ENCODE measurements at places on chromosomes 12 and 14.

DNA sequence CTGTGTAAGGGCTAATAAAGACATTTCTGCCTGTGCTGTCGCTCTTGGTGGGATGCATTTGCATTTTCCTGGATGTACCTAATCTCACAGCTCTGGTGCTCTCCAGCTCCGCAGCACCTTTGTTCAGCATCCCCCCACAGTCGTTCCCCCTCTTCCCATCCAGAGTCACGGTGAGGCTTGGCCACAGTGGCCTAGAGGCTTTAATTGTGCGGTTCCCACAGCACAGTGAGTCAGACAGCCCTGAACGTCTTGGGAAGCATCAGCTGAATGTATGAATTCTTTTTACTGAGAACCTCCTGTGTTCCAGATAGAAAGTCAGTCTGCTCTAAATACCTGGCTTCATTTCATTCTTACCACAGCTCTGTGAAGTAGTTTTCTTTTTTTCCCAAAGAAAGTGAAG is 28.7 kb downstream of the MLXIP start:
- no peak for DNase-seq

DNA sequence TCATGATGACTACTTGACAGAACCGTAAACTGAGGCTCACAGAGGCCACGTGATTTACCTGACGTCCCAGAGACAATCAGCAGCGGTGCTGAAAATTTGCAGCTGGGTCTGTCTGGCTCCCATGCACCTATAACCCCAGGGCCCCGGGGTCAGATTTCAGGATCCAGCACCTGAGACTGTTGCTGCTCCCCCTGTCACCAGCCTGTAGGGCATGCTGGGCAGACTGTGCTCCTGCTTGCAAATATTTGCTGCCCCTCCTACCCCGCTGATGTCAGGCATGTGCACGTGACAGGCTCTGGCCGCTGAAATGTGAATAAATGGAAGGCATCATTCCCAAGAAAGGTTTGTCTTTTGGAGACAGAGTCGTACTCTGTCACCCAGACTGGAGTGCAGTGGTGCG is 6.0 kb downstream of the MMAB start:
- DNase-seq = peak; percentile 57

DNA sequence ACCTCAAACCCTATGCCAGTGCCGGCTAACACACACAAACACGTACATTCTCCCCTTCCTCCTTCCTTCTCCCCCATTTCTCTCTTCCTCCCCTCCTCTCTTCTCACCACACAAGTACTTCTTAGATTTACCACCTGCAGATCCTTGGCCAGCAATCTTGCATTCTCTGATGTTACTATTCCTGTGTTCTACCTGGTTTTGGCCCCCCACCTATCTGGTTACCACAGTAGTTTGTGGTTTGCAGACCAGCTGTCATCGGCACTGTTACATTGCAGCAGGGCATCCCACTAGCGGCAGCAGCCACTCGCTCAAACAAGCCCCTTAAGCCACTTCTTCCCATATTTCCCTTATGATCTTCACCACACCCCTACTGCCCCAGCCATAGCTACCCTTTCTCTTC is 3.9 kb downstream of the ABHD4 start:
- DNase-seq = no peak

GRCh38 chr12:95838125-95838524 is 20.6 kb upstream of the SNRPF start:
- peak; percentile 71 for DNase-seq

DNA sequence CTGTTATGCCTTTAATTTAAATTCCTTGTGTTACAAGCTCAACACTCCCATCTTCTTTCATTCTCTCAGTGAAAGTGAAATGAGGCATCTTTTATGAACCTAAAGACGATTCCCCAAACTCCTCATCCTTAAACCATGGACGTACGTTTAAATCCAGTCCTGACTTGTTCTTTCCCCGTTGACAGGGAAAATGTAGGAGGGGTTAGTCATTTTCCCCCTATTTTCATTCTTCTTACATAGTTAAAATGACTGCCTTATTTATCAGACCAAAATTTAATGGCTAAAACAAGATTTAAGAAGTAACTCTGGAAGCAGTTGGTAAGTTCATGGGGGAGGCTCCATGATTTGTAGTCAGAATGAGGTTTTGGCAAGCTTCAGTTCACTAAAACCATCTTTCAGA is 134.9 kb downstream of the KCNA5 start:
- DNase-seq = no peak

- DNase-seq = no peak
These were observed 17.4 kb downstream of the FZD10 start for GRCh38 chr12:130179621-130180020.

GRCh38 chr14:36553656-36554260 is 28.7 kb downstream of the NKX2-8 start:
- peak; percentile 75 for DNase-seq

- DNase-seq = peak; percentile 98
These were observed 1181.2 kb downstream of the VRK1 start for GRCh38 chr14:97978341-97978740.

DNA sequence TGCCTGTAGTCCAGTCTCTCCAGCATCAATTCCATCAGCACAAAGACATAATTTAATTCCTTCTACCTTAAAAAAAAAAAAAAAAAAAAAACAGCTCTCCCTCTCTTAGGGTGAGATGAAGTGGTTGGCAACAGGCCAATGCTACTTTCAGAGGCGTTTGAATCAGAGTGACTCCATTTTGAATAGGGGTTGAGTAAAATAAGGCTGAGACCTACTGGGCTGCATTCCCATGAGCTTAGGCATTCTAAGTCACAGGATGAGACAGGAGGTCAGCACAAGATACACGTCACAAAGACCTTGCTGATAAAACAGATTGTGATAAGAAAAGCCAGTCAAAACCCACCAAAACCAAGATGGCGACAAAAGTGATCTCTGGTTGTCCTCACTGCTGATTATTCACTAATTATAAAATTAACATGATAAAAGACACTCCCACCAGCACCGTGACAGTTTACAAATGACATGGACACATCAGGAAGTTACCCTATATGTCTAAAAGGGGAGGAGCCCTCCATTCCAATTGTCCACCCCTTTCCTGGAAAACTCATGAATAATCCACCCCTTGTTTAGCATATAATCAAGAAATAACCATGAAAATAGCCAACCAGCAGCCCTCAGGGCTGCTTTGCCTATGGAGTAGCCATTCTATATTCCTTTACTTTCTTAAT is 6.9 kb upstream of the TCL1B start:
- DNase-seq = no peak

DNA sequence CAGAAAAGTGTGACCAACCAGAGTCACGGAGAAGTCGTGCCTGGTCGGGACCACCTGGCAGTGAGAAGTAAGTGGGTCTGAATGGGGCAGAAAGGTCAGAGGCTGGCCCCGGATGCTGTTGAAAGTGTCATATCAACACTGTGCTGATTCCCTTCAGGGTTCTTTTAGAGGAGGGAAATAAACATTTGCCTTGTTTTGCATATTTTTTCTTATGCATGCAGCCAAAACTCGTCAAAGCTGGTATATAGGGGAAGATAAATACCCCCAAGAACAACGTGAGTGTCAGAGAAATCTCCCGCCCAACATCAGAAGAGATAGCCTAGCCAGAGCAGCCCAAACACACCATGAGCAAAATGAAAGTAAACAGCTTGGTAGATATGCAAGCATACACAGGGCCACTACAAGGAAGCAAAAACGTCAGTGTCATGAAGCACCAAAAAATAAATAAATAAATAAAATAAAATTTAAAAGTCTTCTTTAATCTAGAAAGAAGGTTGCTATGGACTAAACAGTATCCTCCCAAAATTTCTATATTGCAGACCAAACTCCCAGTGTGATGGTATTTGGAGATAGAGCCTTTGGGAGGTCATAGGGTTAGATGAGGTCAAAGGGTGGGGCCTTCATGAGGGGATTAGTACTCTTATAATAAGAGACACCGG is 22.1 kb downstream of the EIF5 start:
- no peak for DNase-seq

GRCh38 chr12:113055594-113056380 is 743 bp upstream of the DTX1 start:
- no peak for DNase-seq

Data from NCI-H2171 treated with DMSO at 0.1 percent for 48 hours (cell line).